Chondrocyte (in vitro differentiated cells): ENCODE measurements at places on chromosomes 4 and X. TPM values are rescaled to one million over a fixed set of nuclear protein-coding genes. Genes with fewer than 3 reads are reported as not detected.

- peaks cover 3% of the 10 kb centered on the region for H3K4me1 ChIP-seq
- H3K27me3 ChIP-seq: no peaks in the 10 kb centered on the region
- H3K4me3 ChIP-seq: no peak overlapping the region
- peaks cover 17% of the 10 kb centered on the region for H3K36me3 ChIP-seq
- no peak for DNase-seq
Observed at GRCh38 chr4:4268776-4269175, 20.8 kb upstream of the TMEM128 start.

GRCh38 chrX:153735274-153735673 lies 10.6 kb downstream of the ABCD1 start:
- peaks cover 15% of the 10 kb centered on the region for H3K36me3 ChIP-seq
- no peak for DNase-seq
- H3K4me3 ChIP-seq: no peak overlapping the region

The FAT1 gene
- total RNA-seq: 663 to 672 TPM (median 671 TPM) in 3 replicates

GRCh38 chrX:123424546-123424945 lies 240.5 kb downstream of the GRIA3 start:
- no peaks in the 10 kb centered on the region for H3K27me3 ChIP-seq
- peaks cover 4% of the 10 kb centered on the region for H3K4me1 ChIP-seq
- no peak overlapping the region for H3K27ac ChIP-seq
- no peaks in the 10 kb centered on the region for H3K36me3 ChIP-seq

The ADH6 gene
- total RNA-seq: 0.19 TPM in 1 of 3 replicates, not detected in the others

DNA sequence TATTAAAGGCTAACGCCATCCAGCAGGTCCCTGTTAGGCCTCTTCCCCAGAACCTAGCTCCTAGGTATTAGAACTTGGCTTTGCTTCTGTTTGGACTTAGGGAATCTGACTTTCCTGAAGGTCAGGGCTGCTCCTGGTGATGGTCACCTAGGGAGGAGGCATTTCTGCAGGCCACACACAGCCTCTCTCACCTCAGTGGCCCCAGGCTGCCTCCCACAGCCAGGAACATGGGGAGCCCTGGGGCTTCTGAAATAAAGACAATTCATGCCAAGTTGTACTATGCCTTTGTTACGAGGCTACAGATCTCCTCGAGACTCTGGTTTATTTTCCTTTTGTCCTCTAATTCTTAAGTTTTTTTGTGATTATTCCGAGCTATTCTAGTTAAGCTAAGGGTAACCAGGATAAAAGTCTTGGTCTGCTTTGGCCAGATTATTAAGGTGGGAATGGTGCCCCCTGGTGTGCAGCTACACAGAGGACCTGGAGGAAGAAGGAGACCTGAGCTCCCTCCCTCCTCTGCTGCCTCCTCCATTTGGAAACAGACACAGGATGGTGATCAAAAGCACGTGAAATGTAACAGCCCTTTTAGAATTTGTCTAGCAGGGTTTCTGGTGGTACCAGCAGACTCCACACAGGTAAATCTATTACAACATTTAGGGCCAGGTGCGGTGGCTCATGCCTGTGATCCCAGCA lies 131.0 kb downstream of the DCLK2 start:
- H3K4me1 ChIP-seq: peaks cover 36% of the 10 kb centered on the region
- peak overlapping the region; percentile 11 for H3K27ac ChIP-seq
- H3K4me3 ChIP-seq: no peak overlapping the region

The USP26 gene
- total RNA-seq: 0.17 TPM in 1 of 3 replicates, not detected in the others

DNA sequence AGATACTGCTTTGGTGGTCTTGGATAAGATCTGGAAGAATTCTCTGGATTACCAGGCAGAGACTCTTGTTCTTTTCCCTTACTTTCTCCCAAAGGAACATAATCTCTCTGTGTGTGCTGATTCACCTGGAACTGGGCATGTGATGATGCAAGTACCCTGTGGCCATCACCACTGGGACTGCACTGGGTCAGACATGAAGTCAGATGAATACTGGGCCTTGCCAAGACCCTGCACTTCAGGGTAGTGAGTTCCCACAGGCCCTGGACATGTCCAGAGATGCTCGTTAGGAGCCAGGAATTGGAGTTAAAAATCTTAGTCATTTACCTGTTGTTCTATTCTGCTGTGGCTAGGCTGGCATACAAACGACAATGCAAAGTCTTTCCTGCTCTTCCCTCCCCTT lies 290.1 kb upstream of the BMP3 start:
- DNase-seq: no peak
- no peaks in the 10 kb centered on the region for H3K4me1 ChIP-seq
- no peaks in the 10 kb centered on the region for H3K27me3 ChIP-seq
- H3K36me3 ChIP-seq: no peaks in the 10 kb centered on the region
- H3K4me3 ChIP-seq: no peak overlapping the region
- no peak overlapping the region for H3K27ac ChIP-seq

The OTC gene
- not detected in 3 replicates for total RNA-seq

- peak overlapping the region; percentile 92 for H3K27ac ChIP-seq
- DNase-seq: no peak
- H3K36me3 ChIP-seq: no peaks in the 10 kb centered on the region
Observed at GRCh38 chr4:15451866-15452765, 17.6 kb upstream of the CC2D2A start.

- H3K27ac ChIP-seq: no peak overlapping the region
- DNase-seq: no peak
- H3K4me1 ChIP-seq: no peaks in the 10 kb centered on the region
- H3K36me3 ChIP-seq: no peaks in the 10 kb centered on the region
- peaks cover 7% of the 10 kb centered on the region for H3K27me3 ChIP-seq
- H3K4me3 ChIP-seq: no peak overlapping the region
Observed at GRCh38 chr4:131091896-131092295, 1995.9 kb downstream of the C4orf33 start.

GRCh38 chr4:52550186-52550585 lies 108.9 kb downstream of the USP46 start:
- DNase-seq: no peak
- H3K36me3 ChIP-seq: no peaks in the 10 kb centered on the region
- peaks cover 37% of the 10 kb centered on the region for H3K4me1 ChIP-seq
- no peaks in the 10 kb centered on the region for H3K27me3 ChIP-seq
- no peak overlapping the region for H3K4me3 ChIP-seq

The TMEM271 gene
- total RNA-seq: not detected in 3 replicates

GRCh38 chr4:113144091-113144490 lies 94.6 kb downstream of the ANK2 start:
- H3K4me1 ChIP-seq: peaks cover 63% of the 10 kb centered on the region
- H3K36me3 ChIP-seq: no peaks in the 10 kb centered on the region
- no peak for DNase-seq

The TSPAN7 gene
- 0.56 TPM in 1 of 3 replicates, not detected in the others for total RNA-seq

The PPID gene
- total RNA-seq: 19.0 to 20.8 TPM (median 20.0 TPM) in 3 replicates

The DRD5 gene
- not detected in 3 replicates for total RNA-seq

GRCh38 chrX:15206306-15206705 lies 63.6 kb downstream of the ASB9 start:
- H3K4me1 ChIP-seq: peaks cover 3% of the 10 kb centered on the region
- no peaks in the 10 kb centered on the region for H3K36me3 ChIP-seq
- no peak overlapping the region for H3K4me3 ChIP-seq
- no peak for DNase-seq
- peaks cover 2% of the 10 kb centered on the region for H3K27me3 ChIP-seq
- H3K27ac ChIP-seq: no peak overlapping the region

DNA sequence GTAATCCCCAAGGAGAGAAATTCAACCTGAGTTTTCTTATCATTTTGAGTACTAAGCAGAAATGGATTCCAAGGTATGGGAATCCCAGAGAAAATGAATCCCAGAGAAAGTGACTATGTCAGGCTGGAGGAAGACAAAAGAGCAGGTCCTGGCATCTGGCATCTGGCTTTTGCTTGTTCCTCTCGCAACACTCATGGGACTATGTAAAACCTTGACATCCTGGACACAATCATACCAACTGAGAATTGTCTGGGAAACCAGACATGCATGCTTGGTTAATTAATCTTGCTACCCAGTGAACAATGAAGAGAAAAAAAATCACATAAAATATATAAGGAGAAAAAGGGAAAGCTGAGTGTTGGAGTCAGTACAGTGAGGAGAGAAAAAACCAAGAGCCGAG lies 12.9 kb downstream of the DCAF8L1 start:
- DNase-seq: no peak
- H3K4me1 ChIP-seq: no peaks in the 10 kb centered on the region
- H3K36me3 ChIP-seq: peaks cover 2% of the 10 kb centered on the region

The ZAR1 gene
- not detected in 3 replicates for total RNA-seq

The EMCN gene
- 0.19 TPM in 1 of 3 replicates, not detected in the others for total RNA-seq

DNA sequence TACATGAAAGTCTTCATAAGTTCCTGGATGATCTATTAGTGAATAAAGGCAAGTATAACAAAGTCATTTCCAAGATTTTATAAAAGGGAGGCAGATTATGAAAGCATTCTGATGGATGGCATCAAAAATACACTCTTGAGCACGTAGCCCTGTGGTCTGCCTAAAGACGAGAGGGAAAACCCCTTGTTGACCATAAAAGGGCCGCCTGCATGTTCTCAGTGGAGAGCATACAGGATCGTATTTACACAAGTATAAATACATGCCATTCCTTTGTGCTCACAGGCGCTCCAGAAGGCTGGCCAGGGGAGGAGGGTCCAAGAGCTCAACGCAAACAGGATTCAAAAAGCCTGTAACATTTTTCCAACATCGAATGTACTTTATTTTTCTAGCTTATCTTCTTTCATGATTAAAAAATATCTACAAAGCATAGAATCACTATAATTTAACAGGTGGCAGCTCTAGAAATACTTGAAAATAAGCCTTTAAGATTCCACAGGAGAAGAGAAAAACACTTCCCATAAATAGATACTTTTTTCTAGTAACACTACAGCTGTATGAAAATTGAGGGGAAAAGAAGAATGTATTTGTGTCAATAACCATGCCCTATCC lies 29.6 kb downstream of the PDGFC start:
- H3K27ac ChIP-seq: peak overlapping the region; percentile 95
- no peaks in the 10 kb centered on the region for H3K27me3 ChIP-seq
- H3K4me3 ChIP-seq: peak overlapping the region; percentile 69
- peaks cover 76% of the 10 kb centered on the region for H3K4me1 ChIP-seq
- DNase-seq: peak; percentile 89

- H3K36me3 ChIP-seq: peaks cover 2% of the 10 kb centered on the region
- H3K4me1 ChIP-seq: no peaks in the 10 kb centered on the region
- H3K4me3 ChIP-seq: no peak overlapping the region
- H3K27ac ChIP-seq: no peak overlapping the region
- H3K27me3 ChIP-seq: no peaks in the 10 kb centered on the region
Observed at GRCh38 chrX:136021160-136021559, 35.9 kb downstream of the SLC9A6 start.

The HPSE gene
- total RNA-seq: 0.31 to 0.90 TPM (median 0.38 TPM) in 3 replicates

DNA sequence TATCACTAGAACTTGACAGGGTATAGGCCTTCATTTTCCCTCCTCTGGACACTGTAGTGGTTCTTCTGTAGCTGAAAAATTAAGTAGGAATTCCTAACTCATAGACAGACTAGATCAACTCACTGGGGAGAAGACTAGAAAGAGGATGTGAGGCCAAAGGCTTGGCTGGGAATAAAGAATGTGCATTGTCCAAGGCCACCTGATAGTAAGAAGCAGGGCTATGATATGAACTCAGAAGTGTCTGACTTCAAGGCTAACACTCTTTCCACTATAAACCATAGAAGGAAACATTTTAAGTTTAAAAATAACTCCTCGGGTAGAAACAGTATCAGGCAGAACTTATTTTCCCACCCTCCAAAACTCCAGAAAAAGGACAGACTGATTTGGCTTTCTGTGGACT lies 346.6 kb downstream of the OPHN1 start:
- no peak overlapping the region for H3K27ac ChIP-seq
- H3K4me3 ChIP-seq: no peak overlapping the region
- H3K36me3 ChIP-seq: no peaks in the 10 kb centered on the region
- no peaks in the 10 kb centered on the region for H3K27me3 ChIP-seq
- no peak for DNase-seq
- no peaks in the 10 kb centered on the region for H3K4me1 ChIP-seq

The SLC9B1 gene
- 1.1 to 1.3 TPM (median 1.1 TPM) in 3 replicates for total RNA-seq

The GYPE gene
- total RNA-seq: not detected in 3 replicates

DNA sequence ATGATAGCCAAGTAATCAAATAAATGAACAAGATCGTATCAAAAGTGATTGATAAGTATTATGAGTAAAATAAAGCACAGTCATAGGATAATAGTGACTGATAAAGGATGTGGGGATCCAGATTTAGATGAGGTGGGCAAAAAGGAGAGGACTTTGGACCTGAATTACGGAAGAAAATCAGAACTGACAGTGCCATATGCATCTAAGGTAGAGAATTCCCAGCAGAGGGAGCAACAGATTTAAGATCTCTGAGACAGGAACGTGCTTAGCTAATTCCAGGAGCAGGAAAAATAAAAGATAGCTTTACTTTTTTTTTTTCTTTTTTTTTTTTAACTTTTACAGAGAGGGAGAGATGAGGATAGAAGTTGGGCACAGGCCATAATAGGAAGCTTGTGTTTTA lies 189.9 kb downstream of the NWD2 start:
- no peaks in the 10 kb centered on the region for H3K4me1 ChIP-seq
- H3K27ac ChIP-seq: no peak overlapping the region
- H3K36me3 ChIP-seq: no peaks in the 10 kb centered on the region
- no peak overlapping the region for H3K4me3 ChIP-seq
- peaks cover 12% of the 10 kb centered on the region for H3K27me3 ChIP-seq

The PLRG1 gene
- total RNA-seq: 58.0 to 70.3 TPM (median 59.6 TPM) in 3 replicates

DNA sequence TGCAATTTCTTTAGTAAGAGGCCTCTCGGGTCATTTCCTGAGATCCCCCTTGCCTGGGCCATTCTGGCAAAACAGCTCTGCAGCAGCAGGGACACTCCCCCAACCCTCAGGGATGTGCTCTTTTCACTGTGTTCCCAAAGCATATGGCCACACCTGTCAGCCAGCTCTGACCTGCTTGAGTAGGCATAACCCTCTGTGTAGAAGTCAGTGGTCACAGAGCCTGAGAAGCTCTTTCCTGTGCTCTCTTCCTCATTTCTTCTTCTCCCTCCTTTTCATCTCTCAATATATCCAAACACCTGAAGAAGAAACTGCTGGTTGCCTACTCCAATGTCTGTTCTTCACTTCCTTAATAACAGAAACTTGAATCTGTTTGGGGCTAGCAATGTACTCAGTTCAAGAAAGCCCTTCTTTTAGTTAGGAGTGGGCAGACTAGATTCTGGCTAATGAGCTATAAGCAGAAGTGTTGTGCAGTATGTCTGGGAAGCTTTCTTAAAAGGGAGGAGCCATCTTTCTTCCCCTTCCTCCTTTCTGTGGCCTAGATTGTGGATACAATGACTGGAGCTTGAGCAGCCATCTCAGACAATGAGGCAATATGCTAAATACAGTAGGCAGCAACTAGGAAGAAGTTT lies 73.3 kb downstream of the PRPS1 start:
- peaks cover 12% of the 10 kb centered on the region for H3K4me1 ChIP-seq
- H3K36me3 ChIP-seq: no peaks in the 10 kb centered on the region
- no peak for DNase-seq
- no peak overlapping the region for H3K27ac ChIP-seq
- H3K4me3 ChIP-seq: no peak overlapping the region

The MAGEB6B gene
- not detected in 3 replicates for total RNA-seq

The XAGE1B gene
- total RNA-seq: not detected in 3 replicates

DNA sequence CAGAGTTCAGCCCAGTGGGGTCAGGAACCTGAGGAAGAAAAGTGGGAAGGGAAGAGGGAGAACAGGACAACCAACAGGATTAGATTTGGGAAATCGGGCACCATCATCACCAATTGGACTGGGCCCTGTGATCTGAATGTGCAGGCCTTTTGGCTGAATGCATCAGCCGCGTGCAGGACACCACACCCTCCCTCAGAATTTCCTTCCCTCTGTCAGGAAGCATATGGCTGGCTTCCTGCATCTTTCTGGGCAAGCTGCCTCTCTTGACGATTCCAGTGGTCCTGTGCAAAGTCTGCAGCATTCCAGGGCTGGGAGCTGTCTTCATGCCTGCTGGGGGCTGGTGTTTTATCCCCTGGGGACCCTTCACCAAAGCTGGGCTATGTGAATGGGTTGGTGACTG lies 16.4 kb downstream of the MAGEA4 start:
- no peaks in the 10 kb centered on the region for H3K36me3 ChIP-seq
- no peak overlapping the region for H3K4me3 ChIP-seq
- H3K27me3 ChIP-seq: no peaks in the 10 kb centered on the region
- H3K4me1 ChIP-seq: no peaks in the 10 kb centered on the region
- no peak overlapping the region for H3K27ac ChIP-seq
